Epithelial cell of alveolus of lung (primary cell): ENCODE measurements at places on chromosomes 16 and 17. TPM values are rescaled to one million over a fixed set of nuclear protein-coding genes. Genes with fewer than 3 reads are reported as not detected.

CES5A gene
- total RNA-seq = not detected in 2 replicates

CHST5 gene
- total RNA-seq = not detected in 2 replicates

MLX gene
- total RNA-seq = 27.5 and 31.4 TPM in 2 replicates

AKTIP gene
- 11.2 and 13.7 TPM in 2 replicates for total RNA-seq

CCL7 gene
- 2.4 and 10.0 TPM in 2 replicates for total RNA-seq

SULT1A2 gene
- 0.52 and 0.72 TPM in 2 replicates for total RNA-seq

CCL11 gene
- total RNA-seq = 0.13 TPM in 1 of 2 replicates, not detected in the other

GPR179 gene
- not detected in 2 replicates for total RNA-seq

RNF222 gene
- total RNA-seq = not detected in 2 replicates

MBTPS1 gene
- total RNA-seq = 85.1 and 87.3 TPM in 2 replicates

PRDM7 gene
- 0.16 TPM in 1 of 2 replicates, not detected in the other for total RNA-seq

GP1BA gene
- not detected in 2 replicates for total RNA-seq

HAS3 gene
- total RNA-seq = 0.08 and 0.13 TPM in 2 replicates

GOT2 gene
- total RNA-seq = 66.1 and 90.4 TPM in 2 replicates

PERCC1 gene
- total RNA-seq = not detected in 2 replicates

KCNJ12 gene
- 0.26 TPM in 1 of 2 replicates, not detected in the other for total RNA-seq

MEIOC gene
- 0.13 TPM in 1 of 2 replicates, not detected in the other for total RNA-seq

NFATC2IP gene
- 9.8 and 19.2 TPM in 2 replicates for total RNA-seq

TSR3 gene
- 42.1 and 84.8 TPM in 2 replicates for total RNA-seq

UNC13D gene
- 0.48 and 4.1 TPM in 2 replicates for total RNA-seq
